ENCODE measurements at places on chromosomes 6 and 20. TPM values are rescaled to one million over a fixed set of nuclear protein-coding genes. Genes with fewer than 3 reads are reported as not detected.
A peak's percentile ranks its signal among the peaks of the same experiment; 100 is the strongest.

LCA5 gene
- 2.9 TPM for total RNA-seq

DNA sequence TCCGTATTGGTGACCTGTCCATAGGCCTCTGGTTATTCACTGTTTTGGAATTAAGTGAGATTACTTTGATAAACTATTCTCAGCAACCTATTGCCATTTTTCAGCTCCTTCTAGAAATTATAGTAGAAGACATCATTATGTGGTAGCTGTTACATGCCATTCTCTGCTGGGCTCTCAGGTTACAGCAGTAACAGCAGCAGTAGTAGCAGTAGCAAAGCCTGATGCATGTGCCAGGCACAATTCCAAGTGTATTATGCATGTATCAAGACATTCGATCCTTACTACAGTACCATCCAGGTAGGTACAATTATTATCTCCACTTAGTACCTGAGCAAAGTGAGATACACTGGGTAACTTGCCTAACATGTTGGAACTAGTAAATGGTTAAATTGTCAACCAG lies 74.3 kb downstream of the RPS12 start:
- DNase-seq: peak; percentile 10

GSTA2 gene
- not detected for total RNA-seq

CST7 gene
- total RNA-seq: not detected

- peak; percentile 67 for DNase-seq
These were observed 54.2 kb downstream of the MRPL14 start for GRCh38 chr6:44072959-44073611.

DNA sequence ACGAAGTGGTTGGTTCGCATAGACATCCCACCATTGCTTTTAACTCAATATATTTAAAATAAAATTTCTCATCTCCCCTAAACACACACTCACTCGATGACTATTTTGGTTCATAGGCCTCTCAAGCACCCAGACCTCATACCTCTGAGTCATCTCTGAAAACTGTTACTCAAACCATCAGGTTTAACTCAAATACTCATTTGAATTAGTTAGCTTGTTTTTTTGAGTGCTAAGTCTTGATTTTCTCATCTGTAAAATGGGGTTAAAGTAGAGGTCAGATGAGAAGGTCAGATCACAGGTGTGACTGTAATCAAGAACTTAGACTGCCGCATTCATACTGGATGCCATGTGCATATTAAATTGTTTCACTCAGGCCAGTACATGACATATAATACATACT lies 243.9 kb upstream of the TENT5A start:
- peak; percentile 91 for DNase-seq

DNA sequence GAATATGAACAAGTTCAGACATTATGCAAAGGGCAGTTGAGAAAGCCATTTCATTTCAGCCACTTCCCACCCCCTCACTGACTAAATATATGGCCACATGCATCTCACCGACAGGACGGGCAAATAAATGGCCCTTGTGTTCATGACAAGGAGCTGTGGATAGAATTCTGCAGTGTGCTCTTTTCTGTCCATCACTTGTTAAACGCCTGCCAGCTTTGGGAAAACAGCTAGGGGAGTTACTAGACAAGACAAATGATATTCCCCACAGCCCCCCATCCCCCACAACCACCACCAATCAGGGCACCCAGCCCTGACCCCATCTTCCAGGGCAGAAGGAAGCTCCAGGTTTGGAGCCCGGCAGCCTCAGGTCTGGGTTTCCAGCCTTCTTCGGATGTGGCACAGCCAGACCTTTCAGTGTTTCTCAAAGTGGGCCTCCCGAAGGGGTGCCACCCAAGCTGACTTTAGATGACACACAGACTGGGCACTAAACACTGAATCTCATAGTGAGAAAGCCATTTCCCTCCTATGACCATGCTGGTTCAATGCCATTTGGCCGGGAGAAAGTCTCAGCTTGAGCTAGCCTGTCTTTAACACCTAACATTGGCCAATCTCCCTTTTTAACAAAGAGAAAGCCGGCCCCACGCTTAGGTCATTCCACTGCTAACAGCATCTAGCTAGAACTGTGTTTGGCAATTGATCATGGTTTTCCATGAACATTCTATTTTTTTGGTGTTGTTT lies 4.0 kb upstream of the RIPOR3 start:
- no peak for DNase-seq

DNA sequence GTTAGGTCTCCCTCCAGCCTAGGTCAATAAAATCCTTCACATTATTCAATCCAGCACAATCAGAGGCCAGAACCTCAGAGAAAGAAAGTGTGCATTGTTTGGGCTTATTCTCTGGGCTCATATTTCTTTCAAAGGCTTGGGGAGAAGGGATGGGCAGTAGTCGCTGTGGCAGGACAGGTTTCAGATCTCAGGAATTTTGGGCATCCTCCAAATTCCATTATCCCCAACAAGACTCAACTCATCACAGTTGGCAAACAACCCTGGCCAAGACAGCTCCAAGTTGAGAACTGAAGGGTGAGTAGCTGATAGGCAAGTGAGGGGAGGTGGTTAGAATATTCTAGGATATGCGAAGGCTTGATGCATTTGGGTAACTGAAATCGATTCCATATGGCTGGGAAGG lies 27.2 kb upstream of the CHD6 start:
- peak; percentile 78 for DNase-seq

GRCh38 chr6:38152620-38153019 lies 333.1 kb downstream of the ZFAND3 start:
- no peak for DNase-seq

GRCh38 chr20:64079273-64080012 lies at the start of gene RGS19:
Gene RGS19 (minus strand): TSS chr20:64079518. CDS start chr20:64076886, 2,632 bp downstream.
- DNase-seq: no peak

MYLK4 gene
- 0.13 TPM for total RNA-seq

DNA sequence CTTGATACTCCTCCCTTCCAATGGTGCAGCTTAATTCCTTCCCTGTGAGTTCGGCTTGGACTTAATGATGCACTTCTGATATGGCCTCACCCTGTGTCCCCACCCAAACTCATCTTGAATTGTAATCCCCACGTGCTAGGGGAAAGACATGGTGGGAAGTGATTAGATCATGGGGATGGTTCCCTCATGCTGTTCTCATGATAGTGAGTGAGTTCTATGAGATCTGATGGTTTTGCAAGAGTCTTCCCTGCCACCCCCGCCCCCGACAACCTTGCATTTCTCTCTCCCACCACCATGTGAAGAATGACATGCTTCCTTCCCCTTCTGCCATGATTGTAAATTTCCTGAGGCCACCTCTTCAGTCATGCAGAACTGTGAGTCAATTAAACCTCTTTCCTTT lies 50.3 kb upstream of the HLA-G start:
- DNase-seq: peak; percentile 16

TNF gene
- not detected for total RNA-seq

GRCh38 chr6:142637624-142638351 lies 307.2 kb downstream of the HIVEP2 start:
- no peak for DNase-seq

- DNase-seq: peak; percentile 15
These were observed 87.4 kb downstream of the PCSK2 start for GRCh38 chr20:17314264-17314663.

- no peak for DNase-seq
These were observed 18.4 kb upstream of the MCM9 start for GRCh38 chr6:118953391-118953790.

GRCh38 chr6:32168807-32169591 lies 4.6 kb downstream of the EGFL8 start:
- no peak for DNase-seq
